ENCODE measurements at places on chromosomes 2 and 18.

- DNase-seq = no peak
Measured at GRCh38 chr2:11655495-11655894, 14.5 kb downstream of the NTSR2 start.

- DNase-seq = no peak
Measured at GRCh38 chr2:45237128-45237527, 227.9 kb upstream of the SIX2 start.

DNA sequence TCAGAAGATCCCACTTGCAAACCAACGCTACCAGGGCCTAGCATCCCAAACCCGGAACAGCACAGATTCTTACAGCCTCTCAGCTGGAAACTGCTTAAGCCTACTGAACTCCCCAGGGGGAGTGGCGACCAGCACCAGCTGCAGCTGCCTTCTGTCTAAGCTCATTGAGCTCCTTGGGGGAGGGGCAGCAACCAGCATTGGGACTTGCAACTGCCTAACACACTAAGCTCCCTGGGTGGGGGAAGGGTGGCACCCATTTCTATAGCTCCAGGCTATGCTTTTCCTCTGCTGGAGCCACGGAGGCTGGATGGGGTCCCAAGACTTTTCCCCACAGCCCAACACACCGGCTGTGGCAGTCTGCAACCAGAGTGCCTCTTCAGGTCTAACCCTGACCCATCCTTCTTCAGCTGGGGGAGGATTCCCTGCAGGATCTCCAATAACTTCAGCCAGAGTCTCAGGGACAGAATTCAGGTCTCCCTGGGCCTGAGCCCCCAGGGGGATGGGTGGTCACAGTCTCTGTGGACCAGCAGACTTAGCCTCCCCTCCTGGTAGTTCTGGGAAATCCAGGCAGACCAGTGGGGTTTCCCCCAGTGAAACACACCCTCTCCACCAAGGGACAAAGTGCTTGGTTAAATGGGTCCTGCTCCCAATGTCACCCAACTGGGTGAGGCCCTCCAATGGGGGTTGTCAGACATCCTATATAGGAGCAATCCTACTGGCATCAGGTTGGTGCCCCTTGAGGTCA lies 45.9 kb upstream of the ITGA4 start:
- no peak for DNase-seq

GRCh38 chr2:197116306-197116879 lies 189.9 kb upstream of the PGAP1 start:
- no peak for DNase-seq

DNA sequence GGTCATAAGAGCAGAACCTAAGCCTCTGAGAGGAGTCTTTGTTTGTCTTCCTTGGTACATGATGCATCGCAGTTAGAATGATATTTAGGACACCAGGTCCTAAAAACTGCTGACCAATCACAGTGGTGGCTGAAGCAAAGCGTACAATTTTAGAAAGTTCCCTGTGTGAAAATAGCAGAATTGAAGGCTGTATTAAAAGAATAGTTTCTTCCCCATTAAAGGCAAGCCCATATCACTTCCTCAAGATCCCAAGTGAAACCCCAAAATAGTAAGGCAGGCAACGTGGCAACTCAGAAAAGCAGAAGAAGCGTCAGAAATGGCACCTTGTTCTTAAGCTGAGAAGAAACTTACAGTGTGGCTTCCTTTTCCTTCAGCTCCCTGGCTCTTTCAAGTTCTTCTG lies 154.8 kb upstream of the PGAP1 start:
- DNase-seq = no peak

DNA sequence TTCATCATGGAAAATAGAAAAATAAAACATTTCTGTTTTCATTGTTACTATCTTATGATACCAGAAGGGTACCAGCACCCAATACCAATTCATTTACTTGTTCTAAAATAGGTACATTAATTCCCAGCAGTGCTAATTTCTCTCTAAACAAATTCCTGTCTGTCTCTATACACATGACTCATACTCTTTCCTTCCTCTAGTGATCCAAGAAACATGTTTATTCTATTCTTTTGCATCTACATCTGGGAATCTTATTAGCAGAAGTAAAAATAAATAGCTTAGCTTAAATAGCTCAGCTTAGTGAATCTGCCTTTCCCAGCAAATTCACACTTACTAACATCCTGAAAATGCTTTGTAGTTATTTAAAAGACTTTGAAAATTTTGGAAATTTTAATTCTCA lies 84.5 kb upstream of the MAPRE2 start:
- DNase-seq = no peak

DNA sequence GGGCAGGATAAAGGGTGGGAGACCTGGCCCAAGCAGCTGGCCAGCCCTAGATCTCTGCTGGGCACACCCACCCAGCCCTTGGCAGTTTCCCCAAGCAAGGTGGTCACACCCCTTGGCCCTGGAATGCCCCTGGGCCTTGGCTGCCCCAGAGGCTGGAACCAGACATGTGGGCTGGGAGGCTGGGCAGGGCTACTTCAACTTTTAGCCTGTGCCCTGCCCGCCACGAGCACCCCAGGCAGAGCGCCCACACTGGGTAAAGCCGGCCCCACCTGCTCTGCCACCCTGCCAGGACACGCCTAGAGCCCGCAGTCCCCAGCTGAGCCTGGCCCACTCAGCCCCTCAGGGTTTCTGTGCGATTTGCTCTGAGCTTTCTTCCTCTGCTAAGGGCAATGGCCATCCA lies 119.7 kb upstream of the SMAD2 start:
- no peak for DNase-seq

- no peak for DNase-seq
Measured at GRCh38 chr18:49849331-49850217, 36.2 kb upstream of the ACAA2 start.

DNA sequence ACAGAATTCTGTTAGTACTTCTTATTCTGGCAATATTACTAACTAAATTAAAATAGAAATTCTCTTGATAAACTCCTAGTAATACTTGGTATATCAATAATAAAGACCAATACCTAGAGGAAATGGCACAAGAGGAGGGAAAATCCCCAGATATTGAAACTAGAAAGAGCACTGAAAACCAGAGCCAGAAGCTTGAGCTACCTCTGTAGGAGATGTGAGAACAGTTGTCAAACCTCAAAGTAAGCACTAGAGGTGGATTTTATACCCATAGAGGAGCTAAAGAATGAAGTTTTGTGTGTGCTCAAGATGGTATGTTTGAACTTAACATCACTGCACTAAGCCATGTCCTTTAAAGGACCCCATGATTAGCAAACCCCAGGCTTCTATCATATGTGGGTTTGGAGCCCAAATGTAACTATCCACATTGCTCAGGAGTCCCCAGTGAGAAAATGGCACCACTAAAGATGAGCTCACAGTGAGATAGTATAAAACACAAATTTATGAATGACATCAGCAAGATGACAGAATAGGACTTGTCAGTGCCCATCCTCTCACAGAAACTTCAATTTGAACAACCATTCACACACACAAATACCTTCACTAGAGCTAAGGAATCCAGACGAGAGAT lies 122.1 kb downstream of the PKP4 start:
- DNase-seq = no peak

DNA sequence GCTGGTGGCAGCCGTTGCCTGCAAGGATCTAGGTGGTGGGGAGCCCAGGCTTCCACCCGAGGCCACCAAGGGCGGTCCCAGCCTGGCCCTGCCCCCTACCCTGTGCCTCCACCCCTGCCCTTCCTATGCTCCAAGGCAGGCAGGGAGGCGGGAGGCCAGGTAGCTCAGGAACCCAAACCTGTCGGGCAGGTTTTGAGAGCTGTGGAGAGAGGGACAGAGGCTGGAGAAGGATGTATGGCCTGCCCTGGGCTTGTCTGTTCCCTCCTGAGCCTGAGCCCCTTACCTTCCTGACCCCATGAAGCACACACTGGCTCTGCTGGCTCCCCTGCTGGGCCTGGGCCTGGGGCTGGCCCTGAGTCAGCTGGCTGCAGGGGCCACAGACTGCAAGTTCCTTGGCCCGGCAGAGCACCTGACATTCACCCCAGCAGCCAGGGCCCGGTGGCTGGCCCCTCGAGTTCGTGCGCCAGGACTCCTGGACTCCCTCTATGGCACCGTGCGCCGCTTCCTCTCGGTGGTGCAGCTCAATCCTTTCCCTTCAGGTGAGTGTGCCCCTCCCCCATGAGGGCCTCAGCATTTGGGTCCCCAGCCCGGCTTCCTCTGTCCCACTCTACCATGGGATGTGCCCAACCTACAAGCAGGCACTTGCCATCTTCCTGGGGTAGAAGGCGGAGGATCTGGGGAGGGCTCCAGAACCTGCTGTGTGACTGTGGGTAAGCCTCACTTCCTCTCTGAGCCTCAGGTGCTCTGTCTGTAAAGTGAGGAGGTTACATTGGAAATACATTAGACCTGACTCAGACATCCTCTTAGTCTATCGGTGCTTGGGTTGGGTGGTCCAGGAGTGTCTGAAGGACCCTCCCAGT lies at the start of gene PROM2:
Gene PROM2 (plus strand): TSS at position 159 of the 860 bp plus-strand sequence. CDS start 137 bp downstream, at position 296.
- no peak for DNase-seq

- DNase-seq = no peak
Measured at GRCh38 chr2:148451046-148451445, 193.5 kb upstream of the EPC2 start.

- no peak for DNase-seq
Measured at GRCh38 chr18:37402735-37403099, 162.9 kb downstream of the CELF4 start.

GRCh38 chr2:11962707-11963328 lies 216.4 kb downstream of the LPIN1 start:
- DNase-seq = peak; percentile 64

- no peak for DNase-seq
Measured at GRCh38 chr2:234047361-234047760, 3.1 kb upstream of the SPP2 start.
